ENCODE measurements at places on chromosomes 2 and 18. TPM values are rescaled to one million over a fixed set of nuclear protein-coding genes. Genes with fewer than 3 reads are reported as not detected.

GRCh38 chr2:19360266-19360965 lies 2.0 kb upstream of the OSR1 start:
- DNase-seq: no peak

DNA sequence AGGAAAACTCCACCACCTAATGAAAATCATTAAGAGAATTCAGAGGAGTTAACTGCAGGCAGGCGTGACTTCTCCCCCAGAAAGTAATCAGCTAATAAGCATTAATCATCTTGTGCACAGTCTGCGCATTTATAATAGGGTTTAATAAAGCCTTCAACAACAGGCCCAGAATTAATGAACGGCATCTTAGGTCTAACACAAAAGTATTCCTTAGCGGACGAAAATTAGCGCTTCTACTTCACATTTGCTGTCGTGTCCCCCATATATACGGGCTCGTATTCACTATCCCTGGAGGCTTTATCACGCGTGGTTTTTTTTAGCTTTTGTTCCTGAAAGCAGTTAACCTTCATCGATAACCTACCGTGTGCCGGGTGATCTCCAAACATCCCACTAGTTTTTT lies 1.8 kb downstream of the ATP8B1 start:
- DNase-seq: no peak

DNA sequence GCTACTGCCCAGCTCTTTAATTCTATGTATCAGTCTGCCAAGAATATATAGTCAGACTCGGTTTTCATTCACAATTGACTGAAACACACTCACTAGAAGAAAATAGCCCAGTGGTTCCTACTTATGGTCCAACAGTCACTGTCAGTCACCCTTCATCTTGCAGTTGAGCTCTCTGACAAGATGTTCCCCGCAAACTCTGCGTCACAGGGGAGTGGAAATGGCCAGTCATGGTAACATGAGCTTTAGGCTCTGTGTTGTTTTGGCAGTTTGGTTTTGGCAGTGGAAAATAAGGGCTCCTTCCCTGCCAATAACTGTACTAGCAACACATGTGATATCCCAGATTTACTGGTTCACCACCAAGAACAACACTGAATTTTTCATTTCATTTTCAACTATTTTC lies 122.5 kb downstream of the PRPF40A start:
- peak; percentile 51 for DNase-seq

GRCh38 chr2:163812926-163813520 lies 77.2 kb upstream of the FIGN start:
- peak; percentile 58 for DNase-seq

Gene FEV
- total RNA-seq: not detected
